Esophagus squamous epithelium (tissue), 5 donors: ENCODE measurements at places on chromosomes 11 and 22.
A peak's percentile ranks its signal among the peaks of the same experiment; 100 is the strongest.

- no peak for DNase-seq
These were observed 10.8 kb downstream of the SGSM1 start for GRCh38 chr22:24816806-24817205.

DNA sequence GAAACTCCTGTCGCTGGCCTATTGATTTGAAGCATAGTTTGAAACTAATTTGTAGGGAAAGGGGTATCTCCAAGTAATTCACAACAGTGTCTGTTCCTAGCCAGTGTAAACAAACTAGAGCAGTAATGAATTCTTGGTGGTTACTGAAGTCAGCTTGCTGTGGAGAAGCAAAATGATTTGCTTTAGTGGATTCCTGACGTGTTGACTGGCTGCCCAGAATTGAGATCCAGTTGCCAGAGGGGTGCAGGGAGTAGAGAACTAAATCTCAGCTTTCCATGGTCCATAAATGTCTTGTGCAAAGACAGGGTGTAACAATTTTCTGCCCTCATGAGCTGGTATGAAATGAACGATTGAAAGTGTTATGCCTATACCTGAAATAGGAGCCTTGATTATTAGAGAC, 382.5 kb upstream of the KIRREL3 start:
- no peak for DNase-seq

- no peak for DNase-seq
These were observed 6.5 kb downstream of the HMBS start for GRCh38 chr11:119091178-119091577.

DNA sequence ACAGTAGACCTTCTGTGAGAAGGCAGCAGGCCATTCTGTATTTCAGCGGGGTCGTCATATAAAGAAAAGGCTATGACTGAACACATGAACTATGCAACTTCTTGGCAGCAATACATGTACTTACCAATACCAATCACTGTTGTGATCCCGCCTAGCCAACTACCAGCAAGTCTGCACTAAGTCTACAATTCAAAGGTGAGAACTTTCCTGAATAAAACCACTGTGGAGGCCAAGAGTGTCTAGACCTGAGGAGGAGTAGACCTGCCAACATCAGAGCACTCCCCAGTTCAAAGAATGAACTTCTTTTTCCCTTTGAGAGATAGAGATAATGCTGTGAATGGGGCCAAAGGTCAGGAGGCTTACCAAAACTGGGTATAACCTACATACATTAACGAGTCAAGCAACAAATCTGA, 108.2 kb downstream of the SIK3 start:
- no peak for DNase-seq

- DNase-seq: no peak
These were observed 188.6 kb upstream of the MTMR2 start for GRCh38 chr11:96112192-96113128.

- DNase-seq: no peak
These were observed 90.7 kb downstream of the CSNK2A3 start for GRCh38 chr11:11262171-11262920.

DNA sequence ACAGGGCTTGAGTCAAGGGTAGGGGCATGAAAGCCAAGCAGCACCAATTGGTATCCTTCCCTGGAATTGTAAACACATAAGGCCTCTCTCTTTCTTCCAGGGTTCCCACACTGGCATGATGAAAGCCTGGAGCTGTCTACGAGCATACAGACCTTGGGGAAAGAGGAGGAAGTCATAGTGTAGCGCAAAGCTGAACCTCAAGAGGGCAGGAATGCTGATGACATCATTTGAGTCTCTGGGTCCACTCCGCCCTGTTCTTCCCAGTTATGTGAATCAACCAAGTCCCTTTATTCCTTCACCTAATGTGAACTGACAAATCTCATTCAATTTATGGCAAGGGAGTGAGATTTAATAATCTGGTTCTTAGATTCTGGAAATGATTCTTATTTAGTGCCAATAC, 266.4 kb upstream of the NCAM1 start:
- DNase-seq: no peak

GRCh38 chr11:61142424-61142823, 18.8 kb downstream of the VPS37C start:
- no peak for DNase-seq

GRCh38 chr11:82899957-82900276, 313 bp downstream of the PRCP start:
- DNase-seq: no peak

DNA sequence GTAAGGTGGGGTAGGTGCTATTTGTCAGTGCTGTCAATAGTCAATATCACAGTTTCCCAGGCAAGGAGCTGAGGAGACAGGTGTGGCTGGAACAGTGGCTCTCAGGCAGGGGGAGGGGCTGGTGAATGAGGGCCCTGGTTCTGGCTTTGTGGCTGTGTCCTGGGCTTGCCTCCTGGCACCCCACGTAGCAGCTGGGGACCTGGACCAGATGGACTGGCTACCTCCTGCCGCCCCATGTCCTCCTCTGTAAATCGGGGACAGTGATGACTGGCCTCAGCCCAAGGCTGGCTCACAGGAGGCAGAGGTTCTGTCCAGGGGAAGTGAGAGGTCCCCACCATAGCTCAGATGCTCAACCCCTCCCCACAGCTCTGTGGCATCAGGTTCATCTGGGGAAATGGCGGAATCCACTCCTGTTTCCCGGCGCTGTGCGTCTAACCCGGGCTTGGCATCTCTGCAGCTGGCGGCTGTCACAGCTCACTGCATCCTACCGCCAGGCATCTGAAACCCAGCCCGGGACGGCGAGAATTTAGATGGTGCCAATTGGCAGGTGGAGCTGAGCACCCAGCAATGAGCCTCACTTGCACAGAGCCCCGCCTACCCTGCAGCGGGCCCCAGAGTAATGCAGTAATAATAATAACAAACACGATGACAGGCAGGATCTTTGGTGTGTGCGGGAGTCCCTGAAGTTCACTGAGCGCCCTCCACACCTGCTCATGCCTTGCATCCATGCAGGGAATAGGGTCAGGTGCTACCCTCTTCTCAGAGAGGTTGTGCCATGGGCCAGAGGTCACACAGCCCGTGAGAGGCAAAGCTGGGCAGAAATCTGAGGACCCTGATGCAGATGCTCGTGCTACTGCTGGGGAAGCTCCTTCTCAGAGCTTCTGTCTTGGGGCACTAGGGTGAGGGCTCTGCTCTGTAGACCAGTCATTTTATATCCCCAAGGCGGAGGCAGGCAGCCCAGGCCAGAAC, 27.8 kb upstream of the SHISAL1 start:
- DNase-seq: no peak

- no peak for DNase-seq
These were observed 40.3 kb upstream of the OR5D13 start for GRCh38 chr11:55732936-55733335.

GRCh38 chr11:46676436-46677158, 23.8 kb downstream of the ARHGAP1 start:
- no peak for DNase-seq

GRCh38 chr11:73288873-73289707, 17.0 kb downstream of the P2RY6 start:
- DNase-seq: peak; percentile 41

DNA sequence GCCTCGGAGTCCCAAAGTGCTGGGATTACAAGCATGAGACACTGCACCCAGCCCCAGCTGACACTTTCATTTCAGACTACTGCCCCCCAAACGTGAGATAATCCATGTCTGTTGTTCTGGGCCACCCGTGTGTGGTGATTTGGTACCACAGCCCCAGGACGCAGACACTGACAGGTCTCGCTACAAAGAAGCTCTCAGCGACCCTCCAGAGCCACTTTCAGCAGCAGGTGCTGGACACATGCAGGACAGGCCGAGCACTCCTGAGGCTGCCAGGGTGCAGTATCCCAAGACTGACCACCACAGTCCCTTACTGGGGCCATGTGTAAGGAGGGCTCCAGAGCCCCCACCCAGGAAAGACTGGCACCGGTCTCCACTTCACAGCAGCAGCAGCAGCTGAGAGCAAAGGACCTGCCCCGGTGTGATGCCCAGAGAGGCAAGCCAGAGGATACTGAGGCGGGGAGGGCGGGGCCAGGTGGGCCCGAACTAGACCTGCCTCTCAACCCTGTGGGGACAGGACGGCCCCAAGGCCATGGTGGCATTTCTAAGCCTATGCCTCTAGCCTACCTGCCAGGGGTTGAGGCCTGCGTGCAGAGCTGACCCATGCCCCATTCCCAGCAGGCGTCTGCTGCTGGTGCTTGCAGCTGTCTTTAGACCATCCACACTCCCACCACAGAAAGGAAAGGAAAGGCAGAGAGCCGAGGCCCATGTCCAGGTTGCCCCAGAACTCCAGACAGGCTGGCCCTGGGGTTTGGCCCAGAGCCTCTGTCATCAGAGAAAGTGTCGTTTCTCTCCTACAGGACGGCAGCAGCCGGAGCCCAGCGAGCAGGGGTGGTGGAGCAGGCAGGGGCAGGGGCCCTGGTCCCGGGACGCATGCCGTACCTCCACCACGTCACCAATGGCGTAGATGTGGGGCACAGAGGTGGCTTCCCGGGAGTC, 28.0 kb upstream of the GNB1L start:
- DNase-seq: no peak

DNA sequence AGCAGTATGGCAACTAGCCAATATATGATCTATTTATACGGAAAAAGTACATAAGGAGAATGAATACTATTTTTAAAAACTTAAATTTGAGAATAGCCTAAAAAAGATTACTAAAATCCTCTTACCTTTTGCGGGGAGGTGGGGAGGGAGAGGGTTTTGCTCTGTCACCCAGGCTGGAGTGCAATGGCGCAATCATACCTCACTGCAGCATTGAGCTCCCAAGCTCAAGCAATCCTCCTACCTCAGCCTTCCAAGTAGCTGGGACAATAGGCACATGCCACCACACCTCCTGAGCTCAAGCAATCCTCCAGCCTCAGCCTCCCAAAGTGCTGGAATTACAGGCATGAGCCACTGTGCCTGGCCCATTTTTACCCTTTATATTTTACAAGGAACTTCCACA, 82.0 kb downstream of the TTC28 start:
- no peak for DNase-seq

- no peak for DNase-seq
These were observed 907.1 kb downstream of the DLG2 start for GRCh38 chr11:84719935-84720577.

DNA sequence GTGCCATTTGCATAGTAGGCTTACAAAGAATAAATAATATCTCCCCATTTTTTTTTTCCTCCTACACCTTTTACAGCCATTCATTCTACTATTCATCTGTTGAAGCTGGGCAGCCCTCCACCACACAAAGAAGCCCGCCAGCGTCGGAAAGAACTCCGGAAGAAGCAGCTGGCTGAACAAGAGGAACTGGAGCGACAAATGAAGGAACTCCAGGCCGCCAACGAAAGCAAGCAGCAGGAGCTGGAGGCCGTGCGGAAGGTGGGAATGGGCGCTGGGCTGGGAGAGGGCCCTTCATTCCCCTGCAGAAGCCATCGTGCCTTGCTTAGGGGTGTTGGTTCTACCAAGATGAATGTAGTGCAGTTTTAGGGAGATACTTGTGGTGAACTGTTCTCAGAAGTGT, 68.6 kb downstream of the SWAP70 start:
- no peak for DNase-seq

GRCh38 chr11:118924591-118925585, 838 bp downstream of the BCL9L start:
- DNase-seq: no peak

DNA sequence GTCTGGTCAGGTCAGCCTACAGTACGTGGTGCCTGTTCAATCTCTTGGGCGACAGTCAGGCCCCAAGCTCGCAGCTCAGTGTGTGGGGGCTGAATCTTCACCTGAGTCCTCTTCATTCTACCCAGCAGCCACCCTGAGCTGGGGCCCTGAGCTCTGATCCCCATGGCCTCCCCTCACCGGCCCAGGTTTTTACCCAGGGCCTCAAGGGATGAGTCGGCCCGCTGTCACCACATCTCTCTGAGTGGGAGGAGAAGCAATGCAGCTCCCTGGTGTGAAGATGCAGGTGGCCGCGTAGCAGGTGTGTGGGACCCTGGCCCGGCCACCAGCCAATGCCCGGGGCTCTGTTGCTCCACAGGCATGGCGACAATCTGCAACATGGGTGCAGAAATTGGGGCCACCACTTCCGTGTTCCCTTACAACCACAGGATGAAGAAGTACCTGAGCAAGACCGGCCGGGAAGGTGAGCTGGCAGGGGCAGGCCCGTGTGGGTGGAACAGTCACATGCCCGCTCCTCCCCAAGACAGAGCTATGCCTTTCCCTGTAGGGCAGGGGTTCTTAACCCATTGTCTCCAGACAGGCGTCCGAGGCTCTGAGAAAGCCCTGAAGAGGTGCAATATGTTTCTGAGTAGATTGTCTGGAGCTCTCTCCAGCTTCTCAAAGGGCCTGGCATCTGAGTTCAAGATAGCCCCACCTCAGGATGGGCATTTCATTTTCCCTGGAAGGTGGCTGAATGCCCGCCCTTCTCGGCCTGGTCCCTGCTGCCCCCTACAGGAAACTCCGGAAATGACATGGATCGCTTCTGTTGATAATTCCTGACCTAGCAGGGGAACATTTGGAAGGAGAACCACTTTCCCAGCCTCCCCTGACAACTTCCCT, 26.9 kb downstream of the POLR3H start:
- DNase-seq: no peak

GRCh38 chr11:122513328-122513727, 142.2 kb upstream of the UBASH3B start:
- DNase-seq: no peak

DNA sequence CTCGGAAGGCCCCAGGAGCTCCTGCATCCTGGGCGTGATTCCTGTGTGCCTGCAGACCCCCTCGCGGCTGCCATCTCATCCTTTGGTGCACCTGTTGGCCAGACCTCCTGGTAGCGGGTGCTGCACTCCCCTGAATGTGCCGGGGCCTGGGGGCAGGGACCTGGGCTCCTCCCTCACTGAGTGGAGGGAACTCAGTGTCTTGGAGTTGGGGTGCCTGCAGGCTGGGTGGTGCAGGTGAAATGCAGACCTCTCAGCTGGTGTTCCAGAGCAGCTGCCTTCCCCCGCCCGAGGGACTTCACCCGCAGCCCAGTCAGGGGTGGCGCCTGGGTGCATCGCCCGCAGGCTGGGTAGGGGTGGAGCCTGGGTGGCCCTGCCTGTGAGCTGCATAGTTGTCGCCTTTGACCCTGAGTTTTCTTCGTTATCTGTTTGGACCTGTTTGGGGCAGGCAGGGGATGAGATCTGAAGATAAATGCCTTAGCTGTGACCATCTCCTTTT, 31.4 kb downstream of the LRP5 start:
- no peak for DNase-seq

DNA sequence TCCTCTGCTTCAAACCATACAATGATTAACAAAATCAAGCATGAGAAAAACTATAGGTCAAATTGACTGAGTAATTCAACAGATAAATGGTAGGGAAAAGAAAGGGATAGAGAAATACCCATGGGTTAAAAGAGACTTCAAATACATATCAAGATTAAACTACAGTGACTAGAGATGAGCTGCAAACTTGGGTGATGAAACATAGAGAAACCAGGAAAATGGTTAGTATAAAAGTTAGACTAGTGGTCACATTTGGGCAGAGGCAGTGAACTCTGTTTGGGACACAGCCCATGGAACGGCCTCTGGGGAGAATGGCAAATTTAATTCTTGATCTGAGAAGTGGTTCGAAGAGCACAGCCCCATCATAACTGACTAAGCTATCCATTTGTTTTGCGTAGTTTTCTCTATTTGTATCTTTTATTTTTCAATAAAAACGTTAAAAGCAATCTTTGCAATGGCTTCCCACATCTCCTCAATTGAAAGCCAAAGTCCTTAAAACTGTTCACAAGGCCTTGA, 99.4 kb downstream of the APIP start:
- no peak for DNase-seq
